ENCODE measurements at places on chromosomes 7 and 10.

DNA sequence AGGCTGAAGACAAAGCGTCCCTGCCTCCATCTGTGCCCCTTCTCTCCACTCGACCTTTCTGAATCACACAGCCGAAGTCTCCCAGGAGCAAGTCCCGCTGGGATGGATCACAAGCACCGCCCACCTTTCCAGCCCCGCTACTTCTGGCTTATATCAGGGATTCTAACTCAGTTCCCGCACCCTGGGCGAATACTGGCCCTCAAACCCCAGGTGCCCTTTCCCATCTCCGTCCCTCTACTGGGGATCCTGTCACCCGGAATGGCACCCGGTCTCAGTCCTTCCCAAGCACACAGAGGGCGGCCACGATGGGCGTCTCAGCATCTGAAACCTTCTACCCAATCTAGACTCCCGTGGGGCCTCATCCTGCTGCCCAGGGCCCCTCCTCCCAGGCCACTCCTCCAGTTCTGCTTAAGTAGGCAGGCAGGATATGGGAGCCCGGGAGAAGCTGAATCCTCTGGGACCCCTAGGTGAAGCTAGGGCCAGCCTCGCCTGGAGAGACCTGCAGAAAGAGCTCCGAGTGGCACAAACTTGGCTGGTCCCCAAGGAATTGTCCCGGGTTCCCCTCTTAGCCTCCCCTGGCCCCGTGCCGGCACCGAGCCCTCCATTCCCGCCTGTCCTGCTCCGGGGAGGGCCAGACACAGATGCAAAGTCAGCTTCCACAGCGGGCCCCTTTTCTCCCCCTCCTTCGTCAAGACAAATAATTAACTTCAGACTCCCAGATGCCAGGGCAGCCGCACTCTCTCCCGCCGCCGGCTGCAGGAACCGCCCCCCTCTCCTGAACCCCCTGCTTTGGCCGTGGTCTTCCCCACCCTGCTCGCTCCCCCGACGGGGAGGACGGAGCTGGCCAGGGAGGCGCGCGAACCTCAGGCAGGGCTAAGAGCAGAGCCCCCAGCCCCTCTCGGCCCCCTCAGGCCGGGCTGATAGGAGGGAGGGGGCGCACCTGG, 612 bp downstream of the KCP start:
- DNase-seq = no peak

DNA sequence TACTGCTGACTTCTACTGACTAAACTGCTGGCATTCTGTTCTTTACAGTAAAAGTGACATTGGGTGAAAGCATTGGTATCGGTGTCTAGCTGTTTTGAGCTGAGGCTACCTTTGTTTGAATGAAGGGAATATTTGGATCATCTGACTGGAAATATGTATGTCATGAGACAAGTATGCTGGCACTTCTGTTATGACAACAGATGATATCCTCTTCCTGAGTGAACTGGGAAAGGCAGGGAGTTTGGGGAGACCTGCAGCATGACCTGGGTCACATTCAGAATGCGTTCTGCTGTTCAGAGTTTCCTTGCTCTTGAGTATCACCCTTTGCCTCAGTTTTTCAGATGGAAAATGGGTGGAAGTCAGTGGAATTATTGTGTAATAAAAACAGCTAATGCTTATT, 81.8 kb downstream of the PLCE1 start:
- no peak for DNase-seq

DNA sequence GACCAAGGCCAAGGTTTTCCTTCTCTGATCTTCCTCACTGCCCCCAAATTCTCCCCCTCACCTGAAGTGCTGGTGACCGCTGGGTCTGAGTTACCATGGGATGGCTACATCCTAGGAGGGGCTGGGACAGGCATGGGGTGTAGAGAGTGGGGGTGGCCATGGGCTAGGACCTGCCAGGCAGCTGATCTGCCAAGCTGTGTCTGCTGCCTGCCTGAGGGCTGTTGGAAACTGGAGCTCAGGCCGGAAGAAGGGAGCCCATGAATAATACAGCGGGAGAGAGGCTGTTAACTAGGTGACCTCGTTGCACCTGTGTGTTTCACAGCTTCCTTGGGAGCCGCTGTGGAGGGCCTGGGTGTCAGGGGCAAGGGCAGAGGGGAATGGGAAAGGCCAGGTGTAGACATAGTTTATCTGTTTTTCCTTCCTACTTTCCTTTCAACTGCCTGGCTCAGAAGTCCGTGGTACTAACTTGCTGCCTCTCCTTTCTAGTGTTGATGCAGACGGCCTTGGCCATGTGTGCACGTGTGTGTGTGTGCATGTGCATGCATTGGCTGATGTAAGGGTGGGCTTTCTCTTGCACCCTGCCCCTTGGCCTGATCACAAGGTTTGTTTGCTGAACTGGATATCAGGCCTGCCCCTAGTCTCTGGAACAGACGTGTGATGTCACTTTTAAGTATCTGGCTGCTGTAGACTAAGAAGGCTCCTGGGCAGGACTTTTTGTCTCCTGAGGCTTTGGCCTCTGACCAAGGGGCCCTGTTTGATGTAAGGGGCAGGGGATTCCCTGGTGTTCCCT, 11.9 kb downstream of the CDH23 start:
- DNase-seq = no peak

- no peak for DNase-seq
Measured at GRCh38 chr7:1539882-1540775, 9.6 kb downstream of the MAFK start.

DNA sequence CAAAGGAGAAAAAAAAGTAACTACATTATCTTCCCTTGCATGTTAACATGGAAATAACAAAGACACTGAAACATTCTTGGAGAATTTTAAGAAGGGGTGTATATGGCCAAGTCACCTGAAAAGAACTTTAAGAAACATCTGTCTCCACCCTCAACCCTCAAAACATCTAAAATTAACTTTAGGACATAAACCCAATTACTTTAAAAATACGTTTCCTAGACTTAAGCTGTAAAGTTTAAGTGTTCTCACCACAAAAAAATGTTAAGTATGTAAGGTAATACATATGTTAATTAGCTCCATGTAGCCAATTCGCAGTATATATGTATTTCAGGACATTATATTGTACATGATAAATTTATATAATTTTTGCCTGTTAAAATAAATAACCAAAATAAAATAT, 71.1 kb upstream of the GLCCI1 start:
- DNase-seq = no peak

GRCh38 chr7:100443096-100443840, 7.0 kb upstream of the PPP1R35 start:
- no peak for DNase-seq

- DNase-seq = no peak
Measured at GRCh38 chr7:27670676-27671075, 8.0 kb upstream of the HIBADH start.

DNA sequence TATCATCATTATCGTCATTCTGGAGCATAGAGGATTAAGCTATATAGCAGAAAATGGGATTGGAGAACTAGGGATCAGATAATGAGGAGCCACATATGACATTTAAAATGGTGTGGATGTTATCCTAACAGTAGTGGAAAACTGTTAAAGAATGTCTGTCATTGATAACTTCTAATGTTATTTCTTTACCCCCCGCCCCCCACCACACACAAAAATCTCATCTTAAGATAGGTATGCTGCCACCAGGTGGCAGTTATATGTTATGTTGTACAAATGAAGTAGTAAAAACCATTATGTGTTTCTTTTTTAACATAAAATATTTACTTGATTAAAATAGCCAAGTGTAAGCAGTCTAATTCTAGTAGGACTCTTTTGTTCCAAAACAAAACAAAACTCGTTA, 13.0 kb downstream of the AKAP9 start:
- DNase-seq = no peak

DNA sequence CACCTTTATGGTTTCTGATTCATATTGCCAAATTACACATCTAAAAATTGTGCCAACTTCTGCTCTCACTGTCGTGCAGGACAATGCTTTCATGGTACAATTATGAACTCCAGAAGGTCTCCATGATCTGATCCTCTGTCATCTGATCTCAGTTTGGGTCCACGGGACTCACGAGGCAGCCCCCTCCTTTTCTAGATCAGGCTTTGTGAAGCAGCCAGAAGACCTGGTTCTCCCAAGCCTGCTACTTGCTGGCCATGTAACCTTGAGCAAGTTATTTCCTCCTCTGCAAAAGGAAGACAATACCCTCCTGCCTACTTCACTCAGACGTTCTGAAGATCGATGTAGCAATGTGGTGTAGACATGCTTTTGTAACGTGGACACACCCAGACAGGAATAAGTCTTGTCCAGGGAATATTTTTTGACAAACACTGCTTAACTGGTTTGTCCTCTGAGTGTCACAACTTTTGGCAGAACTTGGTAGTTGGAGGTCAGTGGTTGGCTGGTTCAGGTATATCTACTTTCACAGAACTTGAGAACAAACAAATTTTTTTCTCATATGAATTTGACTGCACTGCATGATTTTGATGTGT, 19.6 kb downstream of the CALML3 start:
- no peak for DNase-seq
